ENCODE measurements at places on chromosomes 13 and 19.
A peak's percentile ranks its signal among the peaks of the same experiment; 100 is the strongest.

DNA sequence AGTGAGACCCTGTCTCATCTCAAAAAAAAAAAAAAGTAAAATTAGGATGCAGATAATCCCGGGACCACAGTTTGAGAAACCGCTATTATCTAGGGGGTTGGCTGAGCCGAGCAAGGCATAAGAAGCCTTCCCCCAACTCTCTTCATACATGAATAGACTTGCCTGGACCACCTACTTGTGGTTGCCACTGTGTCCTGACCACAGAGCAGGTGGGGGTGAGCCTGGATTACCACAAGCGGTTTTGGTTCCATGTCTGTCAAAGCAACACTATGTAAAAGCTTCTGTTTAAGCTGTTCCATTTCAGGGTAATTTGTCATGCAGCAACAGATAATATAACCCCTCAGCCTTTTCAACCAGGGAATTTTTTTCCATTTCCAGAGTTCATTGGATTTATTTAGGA, 3.3 kb upstream of the NAPA start:
- DNase-seq, result peak; percentile 40

DNA sequence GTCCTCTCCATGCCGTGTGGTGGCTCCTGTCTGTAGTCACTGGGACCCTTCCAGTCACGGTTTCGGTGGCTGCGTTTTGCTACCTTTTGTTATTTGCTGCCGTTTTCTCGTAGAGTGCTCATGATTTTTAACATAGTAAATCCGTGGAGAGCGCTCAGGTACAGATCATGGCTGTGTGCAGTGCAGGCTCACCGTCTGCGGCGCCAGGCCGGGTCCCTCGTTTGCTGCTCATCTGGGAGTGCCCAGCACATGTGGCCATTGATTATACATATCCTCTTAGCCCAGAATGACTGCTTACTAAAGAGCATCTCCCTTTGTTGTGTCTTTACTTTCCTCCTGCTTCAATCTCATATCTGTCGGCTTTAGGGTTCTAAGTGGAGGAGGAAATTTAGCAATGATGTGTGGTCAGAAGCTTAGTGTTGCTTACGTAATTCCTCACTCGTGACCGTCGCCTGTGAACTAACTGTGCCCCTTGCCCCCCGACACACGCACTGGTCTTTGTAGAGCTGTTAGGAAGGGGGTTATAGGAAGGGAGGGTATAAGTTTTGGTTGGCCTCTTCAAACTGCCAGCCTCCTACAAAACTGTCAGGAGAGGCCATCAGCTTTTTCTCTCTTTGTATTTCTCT, 31.8 kb downstream of the TFDP1 start:
- no peak for DNase-seq

DNA sequence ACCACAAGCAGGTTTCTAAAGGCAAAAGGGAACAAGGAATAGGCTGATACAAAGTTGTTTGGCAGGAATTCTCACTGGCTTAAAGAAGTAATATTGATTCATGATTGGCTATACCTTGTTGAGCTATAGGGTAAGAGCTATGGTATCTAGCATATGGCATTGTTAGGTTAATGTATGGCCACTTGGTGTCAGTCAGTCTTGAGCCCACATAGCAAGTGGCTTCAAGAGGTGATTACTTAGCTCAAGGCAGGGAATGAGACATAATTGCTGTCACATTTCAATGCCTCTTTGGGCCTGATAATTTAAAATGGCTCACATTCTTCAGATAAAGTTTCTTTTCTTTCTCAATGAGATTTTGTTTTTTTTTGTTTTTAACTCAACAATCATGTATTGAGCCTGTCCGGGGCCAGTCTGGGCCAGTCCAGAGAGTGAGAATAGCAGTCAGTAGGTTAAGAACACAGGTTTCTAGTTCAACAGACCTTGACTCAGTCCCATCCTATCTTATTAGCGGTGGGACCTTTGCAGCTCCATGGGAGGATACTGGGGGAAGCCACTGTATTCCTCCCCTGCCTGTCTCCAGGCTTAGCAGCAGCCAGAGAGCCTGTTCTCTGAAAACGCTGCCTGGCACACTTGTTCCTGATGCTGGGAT, 45.8 kb upstream of the RCBTB2 start:
- DNase-seq, result no peak

- peak; percentile 87 for DNase-seq
Observed at GRCh38 chr19:8571006-8571411, 6.2 kb downstream of the MYO1F start.

- DNase-seq, result no peak
Observed at GRCh38 chr19:42124386-42124901, 7.8 kb downstream of the POU2F2 start.

DNA sequence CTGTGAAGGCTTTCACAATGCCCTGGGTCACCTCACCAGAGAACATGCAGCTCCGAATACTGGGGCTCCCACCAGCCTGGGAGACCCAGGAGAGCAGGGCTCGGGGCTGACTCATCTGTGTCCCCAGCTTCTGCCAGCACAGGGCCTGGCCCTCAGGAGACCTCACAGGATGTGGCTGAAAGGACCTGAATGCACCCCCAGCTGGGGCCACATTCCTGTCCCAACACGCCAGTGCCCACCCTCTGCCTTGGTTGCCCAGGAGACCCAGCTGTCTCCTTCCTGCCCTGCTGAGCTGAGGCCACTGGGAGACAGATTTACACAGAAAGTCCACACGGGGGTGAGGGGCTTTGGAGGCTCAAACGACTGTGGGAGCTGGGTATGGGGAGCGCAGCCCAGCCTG, 11.9 kb downstream of the BCAT2 start:
- no peak for DNase-seq

GRCh38 chr13:24878340-24878739, 114.4 kb downstream of the RNF17 start:
- DNase-seq, result no peak

DNA sequence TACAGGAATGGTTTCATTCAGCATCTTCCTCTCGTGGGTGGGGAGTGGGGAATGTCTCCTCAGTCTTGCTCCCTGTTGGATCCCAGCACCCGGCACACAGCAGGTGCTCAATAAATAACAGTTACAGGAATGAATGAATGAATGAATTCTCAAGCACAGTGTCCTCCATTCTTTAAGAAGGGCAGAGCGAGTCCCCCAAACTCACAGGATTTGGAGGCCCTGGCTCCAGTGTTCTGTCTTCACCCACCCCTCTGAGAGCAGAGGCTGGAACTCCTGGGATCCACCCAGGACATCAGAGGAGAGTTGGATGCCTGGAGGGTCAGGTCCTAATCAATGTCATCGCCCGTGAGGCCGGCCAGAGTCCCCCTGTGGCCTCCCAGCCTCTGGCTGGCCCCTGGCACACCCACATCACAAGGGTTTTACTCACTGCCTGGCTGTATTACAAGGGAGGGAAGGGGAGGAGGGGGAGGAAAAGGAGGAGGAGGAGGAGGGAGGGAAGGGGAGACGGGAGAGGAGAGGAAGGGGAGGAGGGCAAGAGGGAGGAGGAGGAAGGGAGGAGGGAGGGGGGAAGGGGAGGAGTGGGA, 8.7 kb upstream of the CREB3L3 start:
- no peak for DNase-seq

GRCh38 chr13:74465271-74465670, 331.1 kb upstream of the KLF12 start:
- no peak for DNase-seq

GRCh38 chr19:9916719-9917118, 19.6 kb downstream of the OLFM2 start:
- no peak for DNase-seq

- no peak for DNase-seq
Observed at GRCh38 chr19:17409990-17410389, 4.6 kb upstream of the BST2 start.

- DNase-seq, result no peak
Observed at GRCh38 chr13:66353664-66354063, 876.5 kb downstream of the PCDH9 start.

- DNase-seq, result peak; percentile 37
Observed at GRCh38 chr13:99657848-99658260, 156.6 kb downstream of the TM9SF2 start.

DNA sequence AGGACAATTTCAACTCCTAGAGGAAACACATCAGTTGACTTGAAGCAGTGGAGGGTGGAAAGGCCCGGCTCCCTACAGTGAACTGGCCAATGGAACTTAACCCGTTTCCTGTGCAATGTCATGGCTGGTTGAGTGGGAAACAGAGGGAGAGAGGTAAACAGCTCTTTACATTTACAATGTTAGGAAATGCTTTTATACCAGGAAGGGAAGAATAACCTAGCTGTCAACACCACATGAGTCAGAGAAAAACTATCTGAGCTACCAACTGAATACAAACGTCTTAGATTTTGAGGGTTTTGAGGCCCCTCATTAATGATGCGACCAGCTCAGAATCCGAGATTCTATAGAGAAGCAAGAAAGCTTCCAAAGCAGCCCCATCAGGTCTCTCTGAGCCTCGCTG, 36.7 kb downstream of the CARD8 start:
- DNase-seq, result no peak

- no peak for DNase-seq
Observed at GRCh38 chr13:43113603-43114002, 90.2 kb downstream of the DNAJC15 start.

- no peak for DNase-seq
Observed at GRCh38 chr19:2865334-2866100, 1.6 kb upstream of the ZNF556 start.

DNA sequence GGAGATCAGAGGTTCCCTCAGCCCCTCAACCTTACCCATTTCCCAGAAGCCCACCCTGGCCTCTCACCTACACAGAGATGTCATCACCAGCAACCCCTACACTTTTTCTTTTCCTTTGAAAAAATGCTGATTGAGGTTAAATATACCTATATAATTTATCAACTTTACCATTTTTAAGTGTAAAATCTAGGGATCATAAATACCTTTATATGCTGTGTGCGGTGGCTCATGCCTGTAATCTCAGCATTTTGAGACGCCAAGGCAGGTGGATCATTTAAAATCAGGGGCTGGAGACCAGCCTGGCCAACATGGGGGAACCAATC, 3.1 kb downstream of the KIR2DL4 start:
- no peak for DNase-seq

GRCh38 chr19:36418287-36419001, at the start of gene ZFP82:
ZFP82 (minus strand) TSS chr19:36418644; CDS start chr19:36409789, 8,855 bp downstream.
- DNase-seq, result peak; percentile 82

DNA sequence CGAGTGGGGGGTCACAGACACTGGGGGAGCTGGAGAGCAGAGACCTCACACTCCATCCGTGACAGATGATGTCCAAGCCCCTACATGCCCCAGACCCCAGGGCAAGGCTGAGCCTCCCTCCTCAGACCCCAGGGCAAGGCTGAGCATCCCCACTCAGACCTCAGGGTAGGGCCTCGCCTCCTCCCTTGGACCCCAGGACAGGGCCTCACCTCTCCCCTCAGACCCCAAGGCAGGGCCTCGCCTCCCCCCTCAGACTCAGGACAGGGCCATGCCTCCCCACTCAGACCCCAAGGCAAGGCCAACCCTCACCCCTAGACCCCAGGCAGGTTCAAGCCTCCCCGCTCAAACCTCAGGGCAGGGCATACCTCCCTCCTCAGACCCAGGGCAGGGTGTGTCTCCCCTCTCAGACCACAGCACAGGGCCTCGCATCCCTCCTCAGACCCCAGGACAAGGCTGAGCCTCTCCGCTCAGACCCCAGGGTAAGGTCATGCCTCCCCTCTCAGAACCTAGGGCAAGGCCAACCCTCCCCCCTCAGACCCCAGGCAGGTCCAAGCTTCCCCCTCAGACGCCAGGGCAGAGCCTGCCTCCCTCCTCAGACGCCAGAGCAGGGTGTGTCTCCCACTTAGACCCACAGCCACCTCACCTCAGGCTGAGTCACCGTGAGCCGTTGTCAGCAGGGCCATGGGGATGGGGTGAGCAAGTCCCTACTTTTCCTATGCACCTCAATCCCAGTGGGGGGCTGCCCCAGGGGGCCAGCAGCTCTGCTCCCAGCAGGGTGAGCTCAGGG, 1.7 kb upstream of the S1PR4 start:
- DNase-seq, result peak; percentile 83

DNA sequence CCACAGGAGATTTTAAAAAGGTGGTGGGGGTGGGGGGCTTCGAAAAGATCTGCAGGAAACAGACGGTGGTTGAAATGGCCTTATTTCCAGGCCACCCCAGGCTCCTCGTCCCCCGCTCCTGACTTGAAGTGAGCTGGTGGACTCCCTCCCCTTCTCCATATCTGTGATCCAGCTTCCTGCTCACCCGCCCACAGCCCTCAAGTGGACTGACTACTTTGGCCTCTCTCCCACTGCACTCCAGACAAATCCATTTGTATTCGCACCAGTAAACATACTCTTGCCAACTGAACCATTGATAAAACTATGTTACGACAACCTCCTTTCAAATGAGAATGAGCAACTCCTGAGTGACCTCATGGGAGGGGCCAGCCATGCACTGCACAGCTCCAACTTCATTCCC, 259.5 kb downstream of the COL4A1 start:
- no peak for DNase-seq

DNA sequence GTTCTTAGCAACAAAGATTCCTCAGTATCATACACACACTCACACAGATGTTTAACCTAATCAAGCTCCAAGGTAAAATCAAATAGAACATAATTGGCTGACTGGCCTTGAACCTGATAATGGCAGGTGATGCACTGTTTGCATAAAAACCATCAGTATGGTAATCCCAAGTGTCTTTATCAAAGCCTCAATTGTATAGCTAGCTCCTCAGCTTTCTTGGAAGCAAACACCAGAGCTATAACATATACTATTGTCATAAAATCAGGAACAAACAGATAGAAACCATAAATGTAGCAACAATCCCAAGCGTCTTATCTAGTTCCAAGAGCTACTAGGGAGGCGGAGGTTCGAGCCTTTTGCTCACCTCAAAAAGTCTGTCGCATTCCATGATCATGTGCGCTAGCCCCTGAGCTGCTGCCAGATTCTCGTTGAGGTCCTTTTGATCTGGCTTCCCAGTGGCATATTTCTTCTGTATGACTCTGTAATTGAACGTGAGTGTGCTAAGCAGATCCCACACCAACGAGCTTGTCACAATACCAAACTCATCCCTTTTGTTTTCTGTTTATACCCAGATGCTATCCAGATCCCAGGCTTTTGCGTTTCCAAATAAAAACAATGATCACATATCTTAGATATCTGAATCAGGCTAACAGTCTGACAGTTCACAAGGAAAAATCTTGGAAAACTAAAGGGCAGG, 95.3 kb downstream of the KL start:
- no peak for DNase-seq

DNA sequence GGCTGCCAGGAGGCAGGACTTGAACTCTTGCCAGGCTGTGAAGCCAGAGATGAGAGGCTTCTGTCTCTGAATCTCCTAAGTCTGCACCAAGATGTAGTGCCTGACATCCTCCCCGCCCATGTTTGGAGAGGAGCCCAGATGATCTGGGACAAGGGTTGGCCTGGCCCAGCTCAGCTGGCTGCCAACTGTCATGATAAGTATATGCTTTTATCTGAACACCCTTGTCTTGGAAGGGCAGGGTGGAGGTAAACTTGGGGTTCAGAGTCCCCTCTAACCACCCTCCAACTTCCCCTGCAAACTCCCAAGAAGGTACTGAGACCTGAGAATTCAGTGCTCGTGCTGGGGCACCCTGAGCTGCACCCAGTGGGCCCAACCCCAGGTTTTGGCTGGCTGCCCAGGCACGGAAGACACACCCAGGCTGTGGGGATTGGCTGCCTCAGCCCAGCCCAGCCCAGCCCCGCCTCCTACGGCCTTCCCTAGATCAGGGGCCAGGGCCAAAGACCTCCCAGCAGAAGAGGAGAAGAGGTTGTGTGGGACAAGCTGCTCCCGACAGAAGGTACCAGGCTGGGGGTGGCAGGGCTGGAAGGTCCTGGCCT, at the start of gene CYP4F12:
Gene CYP4F12 (plus strand): TSS at position 508 of the 596 bp plus-strand sequence. CDS start 443 bp downstream, outside the sequence.
- DNase-seq, result no peak

GRCh38 chr13:96710166-96710862, 284.0 kb downstream of the OXGR1 start:
- DNase-seq, result no peak

GRCh38 chr13:100110269-100110668, 21.4 kb downstream of the PCCA start:
- no peak for DNase-seq

GRCh38 chr19:27792576-27793127, 1420.3 kb downstream of the UQCRFS1 start:
- no peak for DNase-seq
